Pancreas (tissue), 10 donors: ENCODE measurements at places on chromosomes 3 and 15. TPM values are rescaled to one million over a fixed set of nuclear protein-coding genes. Genes with fewer than 3 reads are reported as not detected.

DNA sequence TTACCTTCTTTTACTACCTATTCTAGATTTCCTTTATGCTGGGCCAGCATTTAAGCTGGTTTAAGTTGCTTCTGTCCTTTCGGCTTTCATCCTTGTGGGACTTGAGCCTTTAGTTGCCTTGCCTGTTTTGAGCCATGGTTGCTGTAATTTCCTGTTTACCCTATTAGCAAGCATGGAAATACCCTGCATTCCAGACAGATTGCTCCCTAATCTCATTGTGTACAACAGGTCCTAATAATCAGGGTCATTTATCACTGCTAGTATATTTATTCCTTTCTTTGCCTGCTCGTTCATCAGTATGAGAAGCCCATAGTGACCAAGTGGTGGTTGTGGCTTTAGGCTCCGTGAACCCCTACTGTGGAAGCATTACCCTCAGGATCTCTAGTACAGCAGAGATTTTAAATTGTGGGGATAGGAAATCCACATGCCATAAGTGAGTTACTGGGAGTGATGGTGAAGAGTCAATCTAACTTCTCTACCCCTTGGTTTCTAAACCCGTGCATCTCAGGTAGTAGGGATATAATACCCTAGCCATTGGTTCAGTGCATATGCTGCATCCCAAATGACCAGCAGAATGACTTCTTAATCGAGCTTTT, 31.9 kb downstream of the NCK1 start:
- no peak for DNase-seq
- no peaks in the 10 kb centered on the region for H3K4me1 ChIP-seq

- H3K4me3 ChIP-seq, result no peak overlapping the region
- H3K36me3 ChIP-seq, result no peaks in the 10 kb centered on the region
- H3K4me1 ChIP-seq, result peaks cover 5% of the 10 kb centered on the region
- no peaks in the 10 kb centered on the region for H3K27me3 ChIP-seq
- no peak overlapping the region for H3K27ac ChIP-seq
Measured at GRCh38 chr3:42031808-42032480, 59.2 kb upstream of the TRAK1 start.

DNA sequence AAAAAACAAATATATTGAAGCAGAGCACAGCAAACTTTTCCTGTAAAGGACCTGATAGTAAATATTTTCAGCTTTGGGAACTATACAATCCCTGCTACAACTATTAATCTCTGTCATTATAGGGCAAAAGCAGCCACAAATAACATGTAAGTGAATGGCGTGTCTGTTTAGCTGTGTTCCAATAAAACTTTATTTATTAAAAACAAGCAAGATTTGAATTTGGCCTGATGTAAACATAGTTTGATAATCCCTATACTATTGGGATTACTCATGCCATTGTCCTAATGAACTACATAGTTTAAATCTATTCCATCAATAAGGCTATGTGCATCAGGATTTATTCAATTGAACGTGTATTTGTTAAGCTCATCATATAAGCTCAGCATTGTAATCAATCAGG, 286.8 kb upstream of the CNTN6 start:
- no peak overlapping the region for H3K4me3 ChIP-seq
- no peaks in the 10 kb centered on the region for H3K4me1 ChIP-seq
- no peaks in the 10 kb centered on the region for H3K36me3 ChIP-seq
- no peaks in the 10 kb centered on the region for H3K27me3 ChIP-seq

DNA sequence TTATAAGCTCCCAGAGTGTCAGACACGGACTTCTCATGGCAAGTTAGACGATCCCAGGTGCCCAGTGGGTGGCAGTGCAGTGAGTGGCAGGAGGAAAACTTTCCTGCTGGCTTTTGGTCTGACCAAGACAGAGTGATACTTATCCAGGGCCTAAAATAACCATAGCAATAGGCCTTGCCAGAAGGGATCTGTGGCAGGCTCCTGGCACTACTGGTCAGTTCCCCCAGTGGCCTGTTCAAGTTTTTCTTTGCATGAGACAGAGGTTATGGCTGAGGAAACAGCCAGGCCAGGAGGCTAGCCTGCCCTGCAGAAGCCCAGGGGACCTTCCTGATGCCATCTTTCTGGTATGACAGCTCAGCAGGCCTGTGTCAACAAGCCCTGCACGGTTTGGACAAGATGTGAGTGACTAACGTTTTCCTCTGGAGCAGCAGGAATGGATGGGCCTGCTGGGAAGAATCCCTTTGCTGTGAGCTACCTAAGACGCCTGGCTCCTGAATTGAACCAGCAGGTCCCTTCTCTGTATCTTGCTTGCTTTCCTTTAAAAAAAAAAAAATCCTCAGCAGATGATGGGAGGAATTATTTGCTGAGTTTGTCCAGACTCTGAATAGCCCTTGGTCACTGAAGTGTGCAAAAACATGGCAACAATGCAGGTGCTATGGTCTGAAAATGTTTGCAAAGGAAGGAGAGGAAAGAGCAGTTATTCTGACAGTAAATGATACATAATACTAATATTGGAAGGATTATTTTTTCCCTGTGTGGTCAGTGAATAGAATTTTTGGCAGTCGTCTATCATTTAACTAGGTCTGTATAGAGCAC, 18.0 kb downstream of the SCG5 start:
- H3K27me3 ChIP-seq, result no peaks in the 10 kb centered on the region
- H3K27ac ChIP-seq, result no peak overlapping the region
- peaks cover 21% of the 10 kb centered on the region for H3K4me1 ChIP-seq
- no peak for DNase-seq
- no peak overlapping the region for H3K4me3 ChIP-seq

DNA sequence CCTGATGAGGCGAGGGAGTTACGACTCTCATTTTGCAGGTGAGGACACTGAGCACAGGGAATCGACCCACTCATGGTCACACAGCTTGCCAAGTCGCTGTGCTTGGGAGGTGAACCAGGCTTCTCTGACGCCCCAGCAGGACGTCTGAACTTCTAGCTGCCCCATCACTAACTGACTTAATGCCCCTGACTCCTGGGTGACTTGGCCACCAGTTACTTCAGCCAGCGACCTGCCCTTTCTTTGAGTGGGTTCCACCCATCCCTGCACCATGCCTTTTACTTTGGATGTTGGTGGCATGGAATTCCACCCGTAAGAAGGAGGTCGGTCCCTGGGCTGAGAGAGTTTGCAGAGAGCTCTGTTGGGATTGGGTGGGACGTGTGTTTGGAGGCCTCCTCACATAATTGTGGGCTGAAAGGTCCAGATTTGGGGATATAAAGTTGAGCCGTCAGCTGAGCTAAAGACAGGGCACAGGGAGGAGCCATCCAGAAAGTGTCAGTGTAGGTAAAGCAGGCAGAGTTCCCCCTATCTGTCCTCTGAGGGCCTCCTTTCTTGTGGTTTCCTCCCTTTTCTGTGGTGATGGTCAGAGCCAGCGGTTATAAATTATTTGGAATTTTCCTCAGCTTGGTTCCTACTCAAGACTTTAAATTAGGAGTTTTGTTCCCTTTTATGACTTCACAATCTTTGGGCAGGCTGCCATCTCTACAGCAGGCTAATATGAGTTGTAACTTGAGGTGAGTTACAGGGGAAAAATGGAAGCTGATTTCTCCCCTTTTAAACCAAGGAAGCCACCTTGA, 55.0 kb downstream of the FLNB start:
- H3K4me3 ChIP-seq, result no peak overlapping the region
- peaks cover 41% of the 10 kb centered on the region for H3K4me1 ChIP-seq
- DNase-seq, result peak; percentile 59

- DNase-seq, result no peak
- H3K4me3 ChIP-seq, result no peak overlapping the region
- H3K36me3 ChIP-seq, result no peaks in the 10 kb centered on the region
- no peaks in the 10 kb centered on the region for H3K4me1 ChIP-seq
- no peaks in the 10 kb centered on the region for H3K27me3 ChIP-seq
Measured at GRCh38 chr15:44670087-44670950, 6.9 kb upstream of the SPG11 start.

- H3K4me3 ChIP-seq, result no peak overlapping the region
- no peaks in the 10 kb centered on the region for H3K36me3 ChIP-seq
- no peak overlapping the region for H3K27ac ChIP-seq
- DNase-seq, result no peak
- H3K4me1 ChIP-seq, result no peaks in the 10 kb centered on the region
Measured at GRCh38 chr3:65265942-65266590, 578.3 kb upstream of the ADAMTS9 start.

GPR171 gene
- not detected for total RNA-seq

ACAD9 gene
- 22.6 TPM for total RNA-seq

RARB gene
- 0.95 TPM for total RNA-seq

PLSCR5 gene
- not detected for total RNA-seq
